NCI-H1417 treated with DMSO at 0.1 percent for 48 hours (cell line): ENCODE measurements at places on chromosomes 13 and 19.

- DNase-seq: no peak
Observed at GRCh38 chr13:96898212-96898611, 96.1 kb downstream of the OXGR1 start.

GRCh38 chr19:19213426-19214158 lies 1.8 kb downstream of the NCAN start:
- DNase-seq: no peak

- no peak for DNase-seq
Observed at GRCh38 chr13:64273780-64274179, 2858.1 kb upstream of the PCDH20 start.

DNA sequence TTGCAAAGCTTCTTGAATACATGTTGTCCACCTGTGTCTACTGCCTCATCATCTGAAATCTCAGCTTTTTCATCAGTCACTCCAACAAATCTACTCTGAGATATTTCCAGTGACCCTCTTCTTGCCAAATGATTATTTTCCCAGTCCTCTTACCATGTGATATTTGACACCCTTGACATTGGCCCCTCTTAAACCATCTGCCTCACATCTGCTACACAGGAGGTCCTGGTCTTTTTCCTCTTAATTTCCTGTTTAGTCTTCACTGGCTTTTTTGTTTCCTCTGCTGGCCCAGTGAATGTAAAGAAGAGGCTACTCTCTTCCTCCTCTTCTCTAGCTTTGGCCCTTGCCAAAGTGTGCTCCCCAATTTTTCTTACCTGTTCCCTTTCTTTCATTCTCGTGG lies 218.7 kb downstream of the DNAJC15 start:
- DNase-seq: no peak

GRCh38 chr13:45082964-45083363 lies 37.3 kb upstream of the GTF2F2 start:
- DNase-seq: no peak

GRCh38 chr19:39212375-39212742 lies 8.3 kb upstream of the SYCN start:
- no peak for DNase-seq

DNA sequence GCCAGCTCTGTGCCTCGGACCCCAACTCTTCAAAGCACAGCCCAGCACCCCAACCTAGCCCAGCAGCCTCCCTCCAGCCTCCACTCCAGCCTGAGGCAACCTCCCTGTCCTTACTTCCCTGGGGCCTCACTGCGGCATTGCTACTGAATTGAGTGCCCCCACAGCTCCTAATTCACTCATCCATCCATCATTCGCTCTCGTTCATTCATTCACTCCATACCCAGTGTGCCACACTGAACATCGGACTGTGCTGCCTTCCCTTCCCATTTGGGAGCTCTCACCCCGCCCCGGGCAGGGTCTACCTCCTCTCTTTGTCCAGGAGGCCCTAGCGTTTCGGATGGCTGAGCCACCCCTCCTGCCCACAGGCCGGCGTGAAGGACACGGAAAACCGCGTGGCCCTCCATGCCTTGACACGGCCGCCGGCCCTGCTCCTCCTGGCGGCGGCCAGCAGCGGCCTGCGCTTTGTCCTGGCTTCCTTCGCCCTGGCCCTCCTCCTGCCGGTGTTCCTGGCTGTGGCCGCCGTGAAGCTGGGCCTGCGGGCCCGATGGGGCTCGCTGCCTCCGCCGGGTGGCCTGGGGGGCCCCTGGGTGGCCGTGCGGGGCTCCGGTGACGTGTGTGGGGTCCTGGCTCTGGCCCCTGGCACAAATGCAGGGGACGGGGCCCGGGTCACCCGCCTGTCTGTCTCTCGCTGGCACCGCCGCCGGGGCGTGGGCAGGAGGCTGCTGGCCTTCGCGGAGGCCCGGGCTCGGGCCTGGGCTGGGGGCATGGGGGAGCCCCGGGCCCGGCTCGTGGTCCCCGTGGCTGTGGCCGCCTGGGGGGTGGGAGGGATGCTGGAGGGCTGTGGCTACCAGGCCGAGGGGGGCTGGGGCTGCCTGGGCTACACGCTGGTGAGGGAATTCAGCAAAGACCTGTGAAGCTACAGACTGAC lies 1.3 kb downstream of the NAT14 start:
- DNase-seq: no peak

GRCh38 chr13:94163535-94163934 lies 315.9 kb downstream of the DCT start:
- no peak for DNase-seq

DNA sequence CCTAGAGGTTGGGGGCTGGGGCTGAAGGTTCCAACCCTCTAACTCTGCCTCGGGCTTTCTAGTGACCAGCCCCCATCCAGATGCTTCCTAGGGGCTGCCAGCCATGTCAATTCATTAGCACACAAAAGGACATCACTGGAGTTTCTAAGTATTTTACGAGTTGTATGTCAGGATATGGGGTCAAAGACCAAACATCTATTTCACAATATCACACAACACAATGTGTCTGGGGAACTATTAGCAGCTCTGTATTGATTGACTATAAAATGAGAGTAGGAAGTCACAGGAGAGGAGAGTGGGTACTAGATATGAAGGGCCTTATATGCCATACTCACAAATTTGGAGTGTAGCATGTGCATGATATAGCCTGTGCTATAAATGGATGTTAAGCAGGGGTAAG lies 42.1 kb downstream of the LPAR6 start:
- DNase-seq: no peak

DNA sequence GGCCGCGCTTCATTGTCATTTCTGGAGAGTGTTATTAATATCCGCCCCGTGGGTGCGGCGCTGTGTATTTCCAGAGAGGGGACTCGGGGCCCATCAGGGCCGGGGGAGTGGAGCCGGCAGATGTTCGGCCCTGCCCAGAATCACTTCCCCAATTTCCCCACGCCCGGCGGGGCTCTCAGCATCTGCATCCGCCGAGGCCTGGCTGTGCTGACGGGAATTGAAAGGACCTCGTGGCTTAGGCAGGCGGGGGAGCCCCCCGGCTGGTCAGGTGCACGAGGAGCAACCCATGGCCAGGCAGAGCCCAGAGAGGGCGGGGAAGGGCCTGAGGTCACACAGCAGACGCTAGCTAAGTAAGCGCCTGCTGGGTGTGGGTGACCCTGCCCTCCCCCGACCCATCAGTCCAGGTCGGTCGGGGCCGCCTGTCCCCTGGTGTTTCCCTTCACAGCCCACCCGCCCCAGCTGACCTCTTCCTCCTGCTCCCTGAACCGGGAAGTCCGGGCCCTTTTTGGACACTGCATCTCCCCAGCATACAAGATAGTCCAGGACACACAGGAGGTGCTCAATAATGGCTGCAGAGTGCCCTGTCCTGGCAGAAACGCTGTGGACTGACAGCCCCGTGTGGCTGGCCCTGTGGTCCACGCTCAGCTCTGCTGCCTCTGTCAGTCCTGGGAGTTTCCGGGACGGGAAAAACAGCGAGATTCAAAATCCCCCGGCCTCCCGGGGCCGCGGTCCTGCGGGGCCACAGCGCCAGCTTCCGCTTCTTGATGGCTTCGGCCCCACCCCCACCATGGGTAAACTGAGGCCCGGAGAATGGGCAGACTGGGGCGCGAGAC lies 22.1 kb downstream of the ARID3A start:
- no peak for DNase-seq

DNA sequence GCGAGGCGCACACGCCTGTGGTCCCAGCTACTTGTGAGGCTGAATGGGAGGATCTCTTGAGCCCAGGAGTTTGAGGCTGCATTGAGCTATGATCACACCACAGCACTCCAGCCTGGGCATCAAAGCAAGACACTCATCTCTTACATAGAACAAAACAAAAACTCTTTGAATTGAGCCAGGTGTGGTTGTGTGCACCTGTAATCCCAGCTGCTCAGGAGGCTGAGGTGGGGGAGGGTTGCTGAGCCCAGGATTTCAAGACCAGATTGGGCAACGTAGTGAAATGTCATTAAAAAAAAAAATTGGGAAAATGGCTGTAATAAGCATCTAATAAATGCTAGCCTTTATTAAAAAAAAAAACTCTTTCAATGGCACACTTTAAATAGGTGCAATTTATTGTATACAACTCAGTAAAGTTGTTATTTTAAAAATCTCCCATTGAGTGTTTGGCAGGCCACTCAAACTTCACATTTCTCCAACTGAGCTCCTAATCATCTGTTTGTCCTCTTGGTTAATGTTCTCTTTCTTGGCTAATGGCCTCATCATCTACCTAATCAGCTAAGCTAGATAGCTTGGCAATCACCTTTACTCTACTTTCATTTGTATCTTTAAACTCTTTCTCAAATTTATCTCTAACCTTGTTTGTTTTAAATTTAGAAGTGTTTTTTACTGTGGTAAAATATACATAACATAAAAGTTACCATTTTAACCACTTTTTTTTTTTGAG lies 28.1 kb upstream of the HMGB1 start:
- DNase-seq: no peak

DNA sequence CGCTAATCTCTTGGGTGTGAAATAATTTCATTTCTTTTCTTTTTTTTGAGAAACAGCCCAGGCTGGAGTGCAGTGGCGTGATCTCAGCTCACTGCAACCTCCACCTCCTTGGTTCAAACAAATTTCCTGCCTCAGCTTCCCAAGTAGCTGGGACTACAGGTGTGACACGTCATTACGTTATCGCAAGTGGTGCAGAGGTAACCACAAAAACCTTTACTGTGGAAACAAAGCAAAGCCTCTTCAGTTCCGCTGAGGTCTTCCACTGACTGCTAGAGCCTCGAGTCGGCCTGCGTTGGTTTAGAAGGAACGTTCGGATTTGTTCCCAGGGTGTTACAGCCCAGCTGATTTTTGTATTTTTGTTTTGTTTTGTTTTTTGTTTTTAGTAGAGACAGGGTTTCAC lies 2.0 kb upstream of the ZNF784 start:
- DNase-seq: no peak

- no peak for DNase-seq
Observed at GRCh38 chr13:113765564-113765910, 6.5 kb downstream of the TMEM255B start.

DNA sequence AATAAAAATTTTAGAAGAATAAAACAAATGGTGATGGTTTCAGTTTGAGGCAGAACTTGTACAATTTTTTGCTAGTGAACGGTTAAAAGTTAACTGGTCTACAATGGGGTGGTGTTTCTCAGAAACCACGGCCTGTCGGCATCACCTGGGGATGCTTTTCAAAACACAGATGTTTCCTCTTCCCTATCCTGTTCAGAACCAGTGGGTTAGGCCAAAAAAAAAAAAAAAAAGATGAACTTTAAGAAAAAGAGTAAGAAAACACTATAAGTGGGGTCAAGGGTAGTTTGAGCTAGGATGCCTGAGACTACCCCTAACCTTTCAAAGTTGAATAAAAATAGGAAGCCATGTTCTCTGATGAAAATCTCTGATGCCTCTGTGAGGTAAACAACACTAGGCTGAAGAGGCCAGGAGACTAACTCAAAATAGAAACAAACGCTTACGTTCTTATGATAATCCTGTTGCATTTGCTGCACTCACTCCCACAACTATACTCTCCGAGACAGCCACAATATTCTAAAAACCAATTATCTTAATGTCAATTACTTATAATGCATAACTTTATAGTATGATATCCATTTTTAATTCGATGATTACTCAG lies 3.3 kb downstream of the MTIF3 start:
- DNase-seq: no peak

DNA sequence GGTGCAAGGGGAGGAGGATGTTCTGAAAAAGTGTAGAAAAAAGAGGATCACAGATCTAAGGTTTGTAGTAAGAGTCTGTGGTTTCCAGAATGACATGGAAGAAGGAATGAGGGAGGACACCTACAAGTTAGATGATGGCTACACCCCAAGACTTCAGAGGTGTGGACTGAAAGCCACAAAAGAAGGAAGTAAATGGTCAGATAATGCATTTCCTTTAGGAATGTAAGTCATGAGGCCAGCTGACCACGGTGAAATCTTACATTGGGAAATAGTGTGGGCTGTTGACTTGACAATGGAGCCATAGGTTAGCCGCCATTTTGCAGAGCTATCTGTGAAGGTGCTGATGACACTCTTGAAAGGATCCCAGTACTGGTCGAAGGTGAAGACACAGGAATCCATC lies 25.3 kb upstream of the FBXO27 start:
- no peak for DNase-seq

GRCh38 chr19:33616857-33617256 lies 4.9 kb upstream of the CHST8 start:
- no peak for DNase-seq
